ENCODE measurements at places on chromosomes 3 and 15.

DNA sequence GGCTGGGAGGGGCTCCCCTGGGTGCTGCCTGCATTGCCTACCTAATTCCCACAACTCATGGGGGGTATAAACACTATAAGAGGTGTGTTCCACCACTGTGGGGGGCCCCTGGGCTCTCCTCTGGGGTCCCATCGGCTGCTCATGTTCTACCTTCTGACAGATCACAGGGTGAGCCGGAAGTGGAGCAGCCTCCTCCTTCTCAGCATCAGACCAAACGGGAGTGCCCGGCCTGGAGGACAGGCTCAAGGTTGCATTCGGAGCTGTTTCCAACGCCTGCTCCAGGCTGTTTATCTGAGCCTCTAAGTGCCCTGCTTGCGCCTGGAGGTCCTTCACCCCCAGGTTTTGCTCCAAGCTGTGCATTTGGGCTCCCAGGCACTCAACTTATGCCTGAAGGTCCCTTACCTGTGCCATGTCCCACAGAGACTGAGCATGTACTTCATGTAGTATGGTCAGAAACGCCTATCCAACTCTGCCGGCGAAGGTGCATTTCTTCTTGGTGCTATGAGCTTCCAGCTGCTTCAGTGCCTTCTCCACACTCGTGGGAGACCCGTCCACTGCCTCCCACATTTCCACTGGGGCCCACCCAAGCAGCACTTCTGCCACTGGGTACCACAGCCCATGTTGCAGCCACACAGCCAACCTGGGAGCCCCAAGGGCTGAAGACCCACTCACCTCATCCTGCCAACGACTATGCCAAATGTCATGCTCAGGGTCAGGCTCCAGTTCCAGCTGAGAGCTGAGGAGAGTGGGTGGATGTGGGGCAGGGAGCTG, 232.1 kb downstream of the IGSF11 start:
- DNase-seq, result no peak

DNA sequence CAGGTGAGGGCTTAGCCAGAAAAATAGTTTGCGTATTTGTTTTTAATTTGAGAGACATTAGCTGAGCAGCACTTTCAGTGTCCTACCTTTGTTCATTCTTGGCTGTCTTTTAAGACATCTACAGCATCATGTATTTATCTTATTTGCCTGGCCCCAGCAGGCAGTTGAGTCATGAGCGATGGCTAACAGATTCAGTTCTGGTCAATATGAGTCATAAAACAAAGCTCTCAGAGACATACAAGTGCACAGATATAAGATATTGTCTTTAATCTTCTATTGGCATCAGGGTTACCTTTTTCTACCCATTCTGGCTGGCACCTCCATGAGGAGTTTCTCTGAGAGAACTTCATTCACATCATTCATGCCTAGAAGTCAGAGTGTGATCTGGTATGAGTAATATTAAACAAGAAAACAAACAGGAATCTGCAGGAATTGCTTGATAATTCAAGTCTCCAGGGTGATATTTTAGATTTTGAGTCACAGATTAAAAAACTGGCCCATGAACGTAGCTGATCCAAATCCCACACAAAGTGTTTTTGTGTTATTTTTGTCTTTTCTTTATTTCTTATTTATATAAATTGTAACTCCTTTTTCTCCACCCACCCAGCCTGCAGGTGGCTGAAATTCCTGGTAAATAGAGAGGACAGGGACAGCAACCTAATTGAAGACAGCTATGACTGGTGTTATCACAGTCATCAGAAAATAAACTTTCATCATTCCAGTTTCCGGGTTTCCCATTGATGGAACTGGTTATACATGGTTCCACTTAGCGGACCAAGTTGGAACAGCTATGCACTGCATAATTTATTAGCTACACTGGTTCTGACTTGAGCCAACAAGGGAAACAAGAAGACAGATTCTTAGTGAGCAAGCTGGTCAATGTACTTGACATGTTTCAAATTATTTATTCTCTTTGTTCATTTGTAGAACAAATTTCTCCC, 47.3 kb downstream of the PLSCR2 start:
- DNase-seq, result no peak

GRCh38 chr3:173275740-173276139, 121.8 kb upstream of the NLGN1 start:
- DNase-seq, result no peak

DNA sequence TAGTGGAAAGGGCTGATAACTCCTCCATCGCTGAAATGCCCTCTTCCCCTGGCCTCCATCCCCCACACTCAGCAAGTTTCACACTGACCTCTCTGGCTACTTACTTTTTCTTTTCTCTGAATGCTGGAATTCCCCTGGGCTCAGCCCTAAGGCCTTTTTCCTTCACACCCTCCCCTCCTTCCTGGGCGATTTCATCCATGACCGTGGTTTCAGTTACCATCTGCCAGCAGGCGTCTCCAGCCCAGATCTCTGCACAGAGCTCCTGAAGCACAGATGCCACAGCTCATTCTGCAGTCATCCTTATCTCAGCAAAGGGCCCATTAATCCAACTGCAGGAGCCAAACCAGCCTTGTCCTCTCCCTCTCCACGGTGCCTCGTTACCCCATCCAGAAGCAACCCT, 114.0 kb downstream of the RFTN1 start:
- no peak for DNase-seq

GRCh38 chr3:78476076-78476475, 1291.7 kb downstream of the ROBO1 start:
- no peak for DNase-seq

Data from sigmoid colon (tissue), 7 donors.